ENCODE measurements at places on chromosomes 12 and 14.
A peak's percentile ranks its signal among the peaks of the same experiment; 100 is the strongest.

GRCh38 chr12:58584880-58585279 is 335.4 kb downstream of the LRIG3 start:
- no peak for DNase-seq

- peak; percentile 69 for DNase-seq
Measured at GRCh38 chr14:104157016-104157928, 18.9 kb downstream of the KIF26A start.

DNA sequence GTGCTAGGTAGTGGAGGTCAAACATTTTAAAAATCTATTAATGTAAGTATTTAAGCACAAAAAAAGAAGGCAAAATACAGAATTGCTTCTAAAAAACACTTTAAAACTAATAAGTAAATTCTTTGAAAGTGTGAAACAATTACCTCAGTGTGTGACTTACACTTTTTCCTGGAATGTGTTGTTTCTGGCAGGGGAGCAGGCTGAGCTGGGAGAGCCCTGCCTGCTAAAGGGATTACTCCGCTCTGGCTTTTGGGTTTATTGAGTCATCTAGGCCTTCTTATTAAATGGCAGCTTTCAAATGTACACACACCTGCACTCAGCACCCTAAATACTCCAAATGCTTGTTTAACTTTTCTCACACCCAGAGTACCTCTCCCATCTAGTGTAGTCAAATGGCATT is 279.8 kb downstream of the AKAP6 start:
- no peak for DNase-seq

DNA sequence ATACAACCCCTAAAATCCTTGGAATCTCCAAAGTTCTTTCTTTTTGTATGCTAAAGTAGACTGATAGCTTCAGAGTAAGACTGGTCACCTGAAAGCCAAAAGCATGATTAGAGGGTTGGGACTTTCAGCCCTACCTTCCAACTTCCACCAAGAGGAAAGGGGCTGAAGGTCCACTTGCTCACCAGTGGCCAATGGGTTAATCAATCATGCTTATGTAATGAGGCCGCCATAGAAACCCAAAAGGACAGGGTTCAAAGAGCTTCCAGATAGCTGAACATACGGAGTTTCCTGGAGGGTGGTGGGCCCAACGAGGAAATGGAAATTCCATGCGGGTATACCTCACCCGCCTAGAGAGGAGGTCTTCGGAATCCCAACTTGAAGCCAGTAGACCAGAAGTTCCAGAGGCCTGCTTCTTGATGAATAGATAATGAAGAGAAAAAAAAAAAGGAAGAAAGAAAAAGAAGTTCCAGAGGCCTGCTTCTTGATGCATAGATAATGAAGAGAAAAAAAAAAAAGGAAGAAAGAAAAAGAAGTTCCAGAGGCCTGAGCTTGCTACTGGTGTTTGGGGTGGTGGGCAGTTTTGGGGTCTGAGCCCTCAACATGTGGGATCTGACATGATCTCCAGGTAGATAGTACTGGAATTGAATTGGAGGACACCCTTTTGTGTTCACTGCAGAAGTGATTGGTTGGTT is 11.2 kb upstream of the BTG1 start:
- no peak for DNase-seq

- DNase-seq, result no peak
Measured at GRCh38 chr12:102504871-102505270, 24.5 kb upstream of the IGF1 start.

DNA sequence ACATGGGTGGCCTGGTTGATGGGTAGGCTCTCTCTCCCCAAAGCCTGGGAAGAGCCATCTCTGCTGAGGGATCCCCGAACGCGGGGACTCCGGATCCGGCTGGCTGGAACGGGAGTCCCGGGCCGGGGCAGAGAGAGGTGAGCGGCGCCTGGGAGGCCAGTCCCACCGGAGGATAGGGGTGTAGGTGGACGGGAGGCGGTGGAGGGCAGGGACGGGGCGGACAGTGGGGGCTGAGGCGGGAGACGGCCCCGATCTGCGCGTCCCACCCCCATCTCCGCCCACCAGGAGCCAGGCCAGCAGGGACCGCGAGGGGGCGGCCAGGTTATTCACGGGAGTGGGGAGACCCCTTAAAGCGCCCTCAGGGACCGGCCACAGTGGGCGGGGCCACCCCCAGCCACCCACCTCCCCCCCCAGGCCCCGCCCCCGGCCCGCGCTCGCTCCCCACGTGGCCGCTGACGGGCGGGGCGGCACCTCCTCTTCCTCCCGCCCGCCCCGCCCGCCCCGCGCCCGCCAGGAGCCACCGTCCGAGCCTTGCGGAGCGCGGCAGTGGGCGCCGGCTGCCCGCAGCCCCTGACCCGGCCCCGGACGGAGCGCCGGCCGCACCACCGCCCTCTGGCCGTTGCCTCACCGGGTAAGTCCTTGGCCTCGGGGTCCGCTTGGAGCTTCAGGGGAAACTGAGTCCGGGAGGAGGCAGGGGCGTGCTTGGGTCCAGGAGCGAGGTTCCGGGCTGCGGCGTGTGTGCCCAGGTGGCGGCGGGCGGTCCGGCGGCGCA is at the start of gene INF2:
Gene INF2, plus strand, starts transcription at position 510 of the 772 bp plus-strand sequence. CDS start 11,748 bp downstream, outside the sequence.
- DNase-seq, result peak; percentile 94

- no peak for DNase-seq
Measured at GRCh38 chr14:55847766-55848165, 267.8 kb downstream of the KTN1 start.

GRCh38 chr12:131525795-131526508 is 184.9 kb upstream of the SFSWAP start:
- DNase-seq, result no peak

DNA sequence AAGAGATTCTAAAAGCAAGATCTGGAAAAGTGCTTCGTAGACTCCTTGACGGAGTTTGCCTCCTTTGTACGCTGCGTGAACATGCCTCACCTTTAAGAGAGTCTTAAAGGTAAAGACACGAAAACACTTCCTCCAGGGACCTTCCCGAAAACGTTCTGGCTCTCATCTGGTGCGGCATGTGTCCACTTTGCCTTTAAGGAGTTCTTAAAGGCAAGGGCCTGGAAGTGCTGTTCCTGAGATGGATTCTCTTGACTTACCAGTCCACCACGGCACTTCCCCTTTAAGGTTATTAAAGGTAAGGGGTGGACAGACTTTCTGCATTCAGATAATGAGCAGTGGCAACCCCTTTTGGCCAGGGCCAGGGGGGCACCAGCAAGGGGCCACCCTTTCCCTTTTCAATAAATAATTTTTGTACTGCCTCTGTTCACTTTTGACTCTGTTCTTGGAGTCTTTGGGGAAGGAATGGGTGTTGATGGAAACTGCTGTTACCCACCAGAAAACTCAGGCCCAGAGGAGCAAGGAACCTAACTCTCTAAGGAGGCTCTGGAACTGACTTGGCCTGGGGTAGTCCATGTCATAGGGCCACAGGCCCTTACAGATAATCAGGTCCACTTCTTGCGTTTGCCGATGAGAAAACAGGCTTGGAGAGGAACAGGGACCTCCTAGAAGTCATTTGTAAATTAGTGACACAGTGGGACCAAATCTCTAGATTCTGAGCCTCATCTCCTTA is 4.4 kb downstream of the REM2 start:
- DNase-seq, result peak; percentile 93

DNA sequence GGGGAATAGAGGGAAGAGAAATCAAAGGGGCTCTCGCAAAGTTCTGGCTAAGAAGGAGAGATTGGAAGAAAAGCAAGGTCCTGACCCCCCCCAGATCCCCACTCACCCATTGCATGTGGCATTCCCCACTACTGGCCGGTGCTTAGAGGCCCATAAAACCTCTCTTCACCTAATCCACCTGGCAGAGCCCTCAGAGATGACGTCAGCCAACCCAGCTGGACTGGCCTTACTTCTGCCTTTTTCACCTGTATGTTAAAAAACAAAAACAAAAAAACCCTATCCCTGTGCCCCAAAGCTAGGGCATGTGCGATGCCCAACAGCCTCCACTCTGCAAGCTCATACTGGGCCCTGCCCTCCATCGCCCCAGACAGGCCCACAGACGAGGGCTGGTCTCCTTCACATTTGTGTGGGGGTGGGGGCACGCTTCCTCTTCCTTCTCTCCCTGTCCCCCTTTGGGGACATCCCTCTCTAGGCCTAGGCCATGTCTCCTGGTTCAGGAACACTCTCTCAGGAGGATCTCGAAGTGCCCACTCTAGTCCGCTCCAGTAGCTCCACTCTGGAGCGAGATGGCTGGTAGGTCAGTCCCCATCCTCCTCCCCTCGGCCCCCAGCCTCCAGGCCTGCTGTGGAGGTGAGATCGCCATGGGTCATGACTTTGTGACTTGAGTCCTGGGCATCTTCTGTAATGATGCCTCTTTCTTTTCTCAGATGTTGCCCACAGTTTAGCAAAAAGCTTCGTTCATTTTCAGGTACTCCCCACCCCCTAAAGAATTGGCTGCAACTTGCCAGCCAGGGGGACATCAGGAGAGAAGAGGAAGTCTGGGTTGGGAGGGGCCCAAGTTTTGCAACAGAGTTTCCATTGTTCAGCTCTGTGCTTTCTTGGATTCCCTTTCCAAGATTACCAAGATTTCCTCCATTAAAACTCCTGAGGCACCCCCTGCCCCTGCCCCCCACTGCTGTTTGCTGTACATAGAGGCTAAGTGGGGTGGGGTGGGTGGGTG is 37.0 kb downstream of the FIGNL2 start:
- peak; percentile 67 for DNase-seq

GRCh38 chr12:117778656-117779055 is 190.1 kb downstream of the KSR2 start:
- no peak for DNase-seq

DNA sequence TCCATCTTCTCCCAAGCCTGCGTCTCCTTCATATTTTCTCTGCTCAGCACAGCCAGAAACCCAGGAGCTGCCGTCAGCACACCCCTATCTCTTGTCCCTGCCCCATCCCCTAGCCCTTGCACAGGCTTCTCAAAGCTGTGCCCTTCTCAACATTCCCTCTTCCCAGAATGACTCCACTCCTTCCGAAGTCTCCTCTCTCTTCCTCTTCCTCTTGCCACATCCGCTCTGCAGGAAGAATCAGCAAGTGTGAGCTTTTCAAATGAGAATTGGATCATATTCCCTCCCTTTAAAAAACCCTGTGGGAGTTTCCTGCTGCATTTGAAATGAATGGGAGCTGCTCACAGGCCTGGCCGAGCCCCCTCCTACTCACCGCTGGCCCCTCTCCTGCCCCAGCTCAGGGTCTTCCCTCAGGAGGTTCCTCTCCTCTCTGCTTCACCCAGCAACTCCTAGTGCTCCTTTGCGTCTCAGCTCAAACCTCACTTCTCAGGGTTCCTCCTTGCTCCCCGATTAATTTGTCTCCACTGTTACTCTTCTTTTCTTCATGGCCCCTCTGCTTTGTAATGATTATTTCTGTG is 528.5 kb upstream of the CCDC196 start:
- no peak for DNase-seq

GRCh38 chr12:45498645-45499044 is 230.9 kb upstream of the ARID2 start:
- no peak for DNase-seq

DNA sequence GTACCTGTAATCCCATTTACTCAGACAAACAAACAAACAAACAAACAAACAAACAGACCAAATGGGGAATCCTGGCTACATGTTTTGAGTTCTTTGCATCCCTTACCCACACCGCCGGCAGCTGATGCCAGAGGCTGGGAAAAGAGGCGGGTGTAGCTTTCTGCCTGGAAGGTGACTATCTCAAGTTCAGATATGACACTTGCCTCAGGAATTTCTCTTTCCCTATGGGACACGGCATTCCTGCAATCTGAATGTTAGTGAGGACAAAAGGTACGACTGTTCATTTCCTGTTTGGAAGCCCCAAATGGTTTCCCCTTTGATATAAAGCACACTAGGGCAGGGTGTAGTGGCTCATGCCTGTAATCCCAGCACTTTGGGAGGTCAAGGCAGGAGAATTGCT is 2.9 kb downstream of the MYL2 start:
- DNase-seq, result no peak

GRCh38 chr12:114668151-114668885 is 15.7 kb downstream of the TBX3 start:
- DNase-seq, result peak; percentile 88

DNA sequence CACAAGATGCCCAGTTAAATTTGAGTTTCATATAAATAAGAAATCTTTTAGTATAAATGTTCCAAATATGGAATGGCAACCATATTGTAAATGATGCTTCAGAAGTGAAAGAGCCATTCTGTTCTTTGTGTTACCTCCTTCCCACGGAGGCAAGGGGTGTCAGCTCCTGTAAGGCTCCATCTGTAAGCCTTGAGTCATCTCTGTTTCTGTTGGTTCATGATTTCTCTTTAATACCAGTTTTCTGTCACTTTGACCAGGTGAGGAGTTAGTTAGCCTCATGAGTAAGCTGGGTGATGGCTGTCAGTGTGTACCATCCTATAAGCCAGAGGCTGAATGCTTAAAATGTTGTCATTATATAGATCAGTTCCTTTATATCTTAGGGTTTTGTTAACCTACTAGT is 61.9 kb downstream of the TMEM30B start:
- no peak for DNase-seq

DNA sequence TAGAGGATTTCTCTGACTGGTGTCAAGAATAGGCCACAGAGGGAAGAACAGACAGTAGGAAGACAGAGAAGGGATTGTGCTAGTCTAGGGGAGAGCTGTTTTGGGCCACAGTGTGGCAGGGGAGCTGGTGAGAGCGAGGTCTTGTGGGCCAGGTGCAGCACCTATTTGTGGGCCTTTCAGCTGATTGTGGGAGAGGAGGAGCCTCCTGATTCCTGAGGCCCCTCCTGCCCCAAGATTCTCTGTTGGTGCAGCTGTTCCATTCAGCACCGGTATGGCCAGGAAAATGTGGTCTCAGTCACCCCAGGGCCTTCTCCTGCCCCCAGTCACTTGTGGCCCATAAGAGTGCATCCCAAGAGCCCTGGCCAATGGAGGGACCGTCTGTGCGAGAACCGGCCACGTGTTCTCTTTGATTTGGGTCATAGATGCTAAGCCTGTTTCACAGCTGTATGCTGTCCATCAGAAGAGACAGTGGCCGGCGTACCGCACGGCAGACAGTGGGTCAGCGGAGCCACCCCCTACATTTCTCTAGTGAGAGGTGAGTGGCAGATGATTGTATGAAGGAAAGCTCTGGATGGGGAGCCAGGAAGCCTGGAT is 27.7 kb downstream of the TPCN1 start:
- no peak for DNase-seq

DNA sequence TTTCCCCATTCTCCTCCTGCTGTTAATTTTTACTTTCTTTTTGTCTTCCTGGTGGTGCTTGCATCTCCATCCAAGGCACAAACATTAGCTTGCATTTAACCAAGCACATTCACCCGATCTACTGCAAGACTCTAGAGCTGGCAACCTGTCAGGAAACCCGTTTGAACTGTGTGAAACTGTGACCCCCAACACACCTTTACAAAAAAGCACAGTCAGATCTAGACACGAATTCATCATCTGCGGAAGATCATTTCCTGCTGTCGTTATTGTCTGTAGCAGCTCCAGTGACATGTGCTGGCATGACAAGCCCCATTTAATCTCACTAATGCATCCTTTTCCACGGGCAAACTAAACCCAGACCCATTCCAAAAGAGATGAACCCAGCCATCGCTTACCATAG is 340.5 kb downstream of the VRK1 start:
- DNase-seq, result no peak

Measured in T47D (cell line).